ENCODE measurements at places on chromosomes 12 and 14. TPM values are rescaled to one million over a fixed set of nuclear protein-coding genes. Genes with fewer than 3 reads are reported as not detected.

Gene OAS2
- 9.4 TPM for polyA plus RNA-seq

Gene SLC5A8
- 0.02 TPM for polyA plus RNA-seq

Gene BICDL1
- 7.4 TPM for polyA plus RNA-seq

Gene MMAB
- 37.1 TPM for polyA plus RNA-seq

Gene PPP4R4
- polyA plus RNA-seq = 0.10 TPM

Gene AQP5
- 0.76 TPM for polyA plus RNA-seq

Gene IL26
- not detected for polyA plus RNA-seq

Gene CCDC184
- 0.22 TPM for polyA plus RNA-seq

Gene DLST
- 42.7 TPM for polyA plus RNA-seq

Gene LTB4R2
- 5.9 TPM for polyA plus RNA-seq

Gene CCND2
- 4.1 TPM for polyA plus RNA-seq

All from adipose tissue (tissue), 3 donors.